Epithelial cell of prostate (primary cell): ENCODE measurements at places on chromosomes 13 and 19.

DNA sequence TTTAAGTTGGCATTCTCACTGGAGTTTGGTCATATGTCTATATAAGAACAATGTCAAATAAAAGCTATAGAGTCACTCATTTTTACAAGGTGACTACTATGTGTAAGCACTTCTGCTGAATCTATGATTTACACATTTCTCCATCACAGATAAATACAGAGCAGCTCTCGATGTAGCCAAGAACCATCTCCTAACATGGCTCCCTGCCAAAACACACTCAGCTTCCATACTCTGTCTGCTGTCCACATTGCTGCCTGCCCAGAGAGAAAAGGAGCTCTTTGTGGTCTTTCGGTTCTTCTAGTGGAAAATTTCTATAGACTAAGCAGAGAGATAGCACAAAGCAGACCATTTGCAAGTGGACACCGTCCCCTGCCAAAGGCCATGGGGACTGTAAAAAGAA lies 190.9 kb upstream of the KLF12 start:
- DNase-seq: no peak

DNA sequence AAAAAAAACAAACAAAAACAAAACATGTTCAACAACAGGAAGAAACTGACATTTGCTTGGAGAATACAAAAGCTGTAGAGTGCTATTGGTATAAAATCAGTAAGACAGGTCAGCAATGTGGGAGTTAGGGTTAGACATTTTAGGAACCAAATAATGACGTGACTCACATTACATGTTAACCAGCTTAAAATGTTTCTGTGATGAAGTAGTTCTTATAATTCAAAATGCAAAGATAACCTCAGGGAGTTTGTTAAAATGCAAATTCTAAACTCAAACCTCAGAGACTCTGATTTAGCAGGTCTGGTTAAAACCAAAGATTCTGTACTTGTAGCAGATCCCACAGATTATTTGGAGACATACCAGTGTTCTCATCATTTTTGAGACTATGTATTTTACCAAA lies 549.4 kb upstream of the SLITRK1 start:
- no peak for DNase-seq

DNA sequence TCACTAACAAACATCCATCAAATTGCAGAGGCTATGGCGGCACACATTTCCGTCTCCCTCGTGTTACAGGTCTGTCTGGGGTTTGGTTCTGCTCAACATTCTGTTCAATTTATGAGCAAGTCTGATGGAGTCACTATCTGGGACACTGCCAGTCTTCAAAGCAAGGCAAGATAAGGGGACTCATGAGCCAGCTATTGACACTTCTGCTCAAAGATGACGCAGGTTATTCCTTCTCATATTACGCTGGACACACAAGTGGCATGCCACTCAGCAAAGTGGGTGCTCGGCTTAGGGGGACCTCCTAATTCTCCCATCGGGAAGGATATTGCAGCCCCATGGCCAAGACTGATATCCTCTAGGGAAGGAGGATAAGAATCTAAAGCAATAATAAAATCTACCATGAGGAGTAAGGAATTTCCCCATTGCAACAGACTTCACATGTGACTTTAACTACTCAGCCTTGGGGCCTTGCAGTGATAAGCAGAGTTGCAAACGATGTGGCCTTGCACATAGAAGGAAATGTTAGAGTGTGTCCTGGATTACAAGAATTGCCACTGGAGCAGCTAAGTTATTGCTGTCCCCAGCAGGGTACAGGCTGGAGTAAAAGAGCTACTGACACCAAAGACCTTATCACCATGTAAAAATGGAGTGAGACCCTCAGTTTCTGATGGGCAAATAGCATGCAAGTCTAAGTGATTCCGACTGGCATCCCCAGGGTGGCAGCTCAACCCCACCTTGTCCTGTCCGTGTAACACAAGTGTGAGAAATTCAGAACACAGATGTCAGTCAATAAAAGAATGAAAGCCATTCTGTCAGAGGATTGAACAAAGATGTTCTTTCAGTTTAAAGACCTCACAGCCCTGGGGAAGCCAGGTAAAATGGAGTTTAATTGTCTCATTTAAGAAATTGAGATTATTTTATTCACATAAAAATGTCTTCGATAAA lies 306.1 kb downstream of the IRS2 start:
- no peak for DNase-seq

GRCh38 chr19:51122112-51122981 lies 2.4 kb upstream of the SIGLEC9 start:
- no peak for DNase-seq

- peak; percentile 90 for DNase-seq
Observed at GRCh38 chr13:103282571-103283450, 216.6 kb upstream of the SLC10A2 start.

DNA sequence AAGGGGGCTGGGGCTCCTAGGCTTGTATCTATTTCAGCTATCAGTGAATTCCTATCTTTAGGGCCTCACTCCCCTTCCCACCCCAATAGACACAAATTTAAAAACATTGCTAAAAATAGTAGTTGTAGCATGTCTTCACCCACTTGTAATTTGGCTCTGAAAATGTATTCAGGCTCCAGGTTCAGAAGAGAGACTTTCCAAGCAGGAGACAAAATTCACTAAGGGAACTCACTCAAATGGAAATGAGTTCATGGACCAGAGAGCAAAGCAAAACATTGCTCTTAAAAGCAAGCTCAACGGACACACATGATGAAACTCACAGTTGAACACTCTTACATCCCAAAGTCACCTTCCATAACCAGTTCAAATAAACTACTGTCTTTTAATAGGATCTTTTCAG lies 36.8 kb downstream of the PHF11 start:
- no peak for DNase-seq

DNA sequence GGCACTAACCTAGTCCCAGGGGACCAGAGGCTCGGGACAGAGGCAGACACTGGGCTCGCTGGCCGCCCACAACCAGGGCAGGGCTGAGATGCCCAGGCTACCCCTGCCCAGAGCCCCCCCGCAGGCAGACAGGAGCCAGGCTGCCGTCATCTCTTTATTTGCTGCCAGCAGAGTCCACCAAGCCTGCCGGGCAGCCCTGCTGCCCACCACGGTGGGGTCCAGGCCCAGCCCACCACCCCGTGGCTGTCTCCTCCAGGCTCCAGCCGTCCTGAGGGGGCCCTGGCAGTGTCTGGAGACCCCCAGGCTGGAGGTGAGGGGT lies 5.0 kb downstream of the TEKTIP1 start:
- DNase-seq: no peak

- no peak for DNase-seq
Observed at GRCh38 chr19:14782626-14783409, 4.5 kb upstream of the ADGRE2 start.

DNA sequence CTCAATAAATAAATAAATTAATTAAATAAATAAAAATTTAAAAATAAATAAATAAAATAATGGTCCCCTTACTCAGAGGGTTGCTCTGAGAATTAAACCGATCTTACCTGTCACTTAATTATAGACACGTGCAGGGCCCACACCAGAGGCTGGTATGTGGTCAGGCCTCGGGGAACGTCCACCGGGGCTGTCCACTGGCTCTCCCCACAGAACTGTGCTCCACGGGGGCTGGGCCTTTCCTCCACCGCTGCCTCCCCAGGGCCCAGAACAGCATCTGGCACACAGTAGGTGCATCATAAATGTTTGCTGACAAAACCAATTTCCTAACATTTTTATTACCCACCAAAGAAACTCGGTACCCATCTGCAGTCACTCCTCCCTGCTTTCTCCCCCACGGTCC lies 69.2 kb downstream of the CEBPG start:
- no peak for DNase-seq

DNA sequence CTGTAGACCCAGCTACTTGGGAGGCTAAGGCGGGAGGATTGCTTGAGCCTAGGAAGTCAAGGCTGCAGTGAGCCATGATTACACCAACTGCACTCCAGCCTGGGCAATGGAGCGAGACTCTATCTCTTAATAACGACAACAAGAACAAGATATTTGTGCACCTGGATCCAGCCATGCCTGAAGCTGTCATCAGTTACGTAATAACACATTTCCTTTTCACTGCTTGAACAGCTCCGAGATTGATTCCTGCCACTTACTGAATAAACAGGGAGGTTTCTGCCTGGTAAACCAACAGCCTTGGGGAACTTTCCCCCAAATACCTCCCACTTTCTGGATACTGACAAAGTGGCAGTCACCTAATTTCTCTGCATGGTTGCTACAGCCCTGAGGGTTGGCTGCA lies 5.4 kb downstream of the KANK2 start:
- no peak for DNase-seq

DNA sequence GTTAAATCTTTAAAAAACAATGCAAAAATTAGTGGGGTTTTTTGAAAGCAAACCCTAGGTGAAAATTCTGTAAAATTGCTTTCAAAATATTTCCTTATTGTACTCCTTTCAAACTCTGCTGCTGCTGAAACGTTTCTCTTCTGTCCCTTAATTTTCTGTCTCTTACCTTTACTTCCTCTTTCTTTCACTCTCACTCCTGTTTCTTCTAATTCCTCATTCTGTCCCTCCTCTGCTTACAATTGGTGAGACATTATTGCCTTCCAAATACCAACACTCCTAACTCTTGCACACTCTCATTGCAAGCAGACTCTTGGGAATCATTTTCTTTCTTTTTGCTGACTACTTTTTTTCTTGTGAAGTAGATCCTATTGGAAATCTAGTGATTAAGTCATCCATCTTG lies 685.6 kb upstream of the SLITRK1 start:
- no peak for DNase-seq

DNA sequence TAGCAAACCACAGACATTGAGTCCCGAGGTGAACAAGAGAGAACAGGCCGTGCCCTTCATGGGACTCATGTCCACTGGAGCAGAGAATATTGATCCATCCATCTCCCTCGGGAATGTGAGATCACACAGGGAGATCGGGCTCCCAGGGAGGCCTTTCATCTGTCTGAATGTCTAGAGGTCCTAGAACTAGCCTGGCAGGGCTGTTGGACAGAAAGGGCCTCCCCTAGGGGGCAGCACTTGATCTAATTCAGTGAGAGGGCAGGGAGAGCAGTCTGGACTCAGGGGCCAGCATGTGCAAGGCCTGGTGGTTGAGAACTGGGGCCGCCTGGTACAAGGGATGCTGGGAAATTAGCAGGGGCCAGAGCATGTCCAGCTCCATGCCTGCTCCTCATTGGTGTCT lies 4.3 kb downstream of the RUVBL2 start:
- DNase-seq: no peak

GRCh38 chr13:59112221-59112718 lies 1051.5 kb downstream of the DIAPH3 start:
- DNase-seq: no peak

DNA sequence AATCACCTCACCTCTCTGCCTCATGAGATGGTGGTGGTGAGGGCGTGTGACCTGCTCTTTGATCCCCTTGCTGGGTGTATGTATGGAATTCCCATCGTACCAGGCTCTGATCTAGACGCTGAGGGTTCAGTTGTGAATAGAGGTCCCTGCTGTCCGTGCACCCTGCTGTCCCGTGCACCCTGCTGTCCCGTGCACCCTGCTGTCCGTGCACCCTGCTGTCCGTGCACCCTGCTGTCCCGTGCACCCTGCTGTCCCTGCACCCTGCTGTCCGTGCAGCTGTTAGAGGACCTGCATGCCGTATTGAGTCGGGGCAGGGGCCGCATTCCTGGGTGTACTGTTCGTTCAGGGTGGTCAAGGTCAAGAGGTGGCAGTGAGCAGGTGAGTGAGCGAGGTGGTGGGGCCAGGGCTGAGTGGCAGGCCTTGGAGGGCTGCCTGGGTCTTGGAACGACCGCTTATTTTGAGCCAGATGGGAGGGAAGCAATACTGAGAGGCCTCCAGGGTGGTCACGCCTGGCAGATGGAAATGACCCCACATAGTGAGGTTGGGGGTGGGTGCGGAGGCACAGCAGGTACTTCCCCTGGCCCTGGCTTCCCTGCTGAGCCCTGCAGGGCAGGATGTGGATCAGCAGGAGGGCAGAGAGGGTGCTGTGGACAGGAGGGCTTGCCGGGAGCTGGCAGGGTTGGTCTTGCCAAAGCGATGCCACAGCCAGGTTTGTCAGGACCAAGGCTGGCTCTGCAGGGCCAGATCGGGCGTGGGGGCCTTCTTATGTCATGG lies 4.6 kb upstream of the EPN1 start:
- DNase-seq: no peak

DNA sequence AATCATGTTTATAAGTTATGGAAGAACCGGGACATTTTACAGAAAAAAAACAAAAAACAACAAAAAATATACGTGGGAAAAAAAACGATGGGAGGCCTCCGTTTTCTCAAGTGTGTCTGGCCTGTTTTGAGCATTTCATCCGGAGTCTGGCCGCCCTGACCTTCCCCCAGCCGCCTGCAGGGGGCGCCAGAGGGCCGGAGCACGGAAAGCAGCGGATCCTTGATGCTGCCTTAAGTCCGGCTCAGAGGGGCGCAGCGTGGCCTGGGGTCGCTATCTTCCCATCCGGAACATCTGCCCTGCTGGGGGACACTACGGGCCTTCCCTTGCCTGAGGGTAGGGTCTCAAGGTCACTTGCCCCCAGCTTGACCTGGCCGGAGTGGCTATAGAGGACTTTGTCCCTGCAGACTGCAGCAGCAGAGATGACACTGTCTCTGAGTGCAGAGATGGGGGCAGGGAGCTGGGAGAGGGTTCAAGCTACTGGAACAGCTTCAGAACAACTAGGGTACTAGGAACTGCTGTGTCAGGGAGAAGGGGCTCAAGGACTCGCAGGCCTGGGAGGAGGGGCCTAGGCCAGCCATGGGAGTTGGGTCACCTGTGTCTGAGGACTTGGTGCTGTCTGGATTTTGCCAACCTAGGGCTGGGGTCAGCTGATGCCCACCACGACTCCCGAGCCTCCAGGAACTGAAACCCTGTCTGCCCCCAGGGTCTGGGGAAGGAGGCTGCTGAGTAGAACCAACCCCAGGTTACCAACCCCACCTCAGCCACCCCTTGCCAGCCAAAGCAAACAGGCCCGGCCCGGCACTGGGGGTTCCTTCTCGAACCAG lies 1.8 kb upstream of the APOE start:
- no peak for DNase-seq

- DNase-seq: no peak
Observed at GRCh38 chr13:111980146-111980929, 86.6 kb upstream of the SOX1 start.

- no peak for DNase-seq
Observed at GRCh38 chr19:18254546-18255503, 19.4 kb downstream of the IQCN start.
